ENCODE measurements at places on chromosomes 2 and 18.

DNA sequence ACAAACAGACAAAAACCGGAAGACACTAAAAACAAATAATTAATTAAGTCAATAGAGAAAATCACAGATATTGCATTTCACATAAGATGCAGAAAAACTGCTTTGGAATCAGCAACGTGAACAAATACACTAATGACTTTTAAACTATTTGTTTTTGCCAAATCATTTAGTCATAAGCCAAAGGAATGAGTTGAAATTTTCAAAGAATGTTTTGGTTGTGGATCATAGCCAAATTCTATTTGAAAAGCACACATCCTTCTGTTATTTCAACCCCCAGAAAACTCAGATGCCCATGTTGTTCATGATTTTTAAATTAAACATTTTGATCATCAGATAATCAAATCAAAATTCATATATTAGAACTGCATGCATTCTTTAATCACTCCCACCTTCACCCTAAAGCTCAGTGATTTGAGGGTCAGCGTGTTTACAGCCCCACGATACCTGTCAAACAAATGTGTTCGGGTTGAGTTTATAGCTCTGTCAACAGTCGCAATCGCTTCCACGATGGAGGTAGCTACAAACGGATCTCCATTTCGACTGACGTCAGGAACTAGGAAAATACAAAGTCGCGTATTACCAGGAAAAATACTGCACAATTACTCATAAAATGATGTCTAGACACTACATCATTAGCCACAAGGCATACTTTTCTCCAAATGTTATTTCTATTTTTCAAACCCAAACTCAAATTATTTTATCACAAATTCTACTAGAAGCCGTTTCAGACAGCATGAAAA is 90.2 kb downstream of the PXDN start:
- DNase-seq: no peak

DNA sequence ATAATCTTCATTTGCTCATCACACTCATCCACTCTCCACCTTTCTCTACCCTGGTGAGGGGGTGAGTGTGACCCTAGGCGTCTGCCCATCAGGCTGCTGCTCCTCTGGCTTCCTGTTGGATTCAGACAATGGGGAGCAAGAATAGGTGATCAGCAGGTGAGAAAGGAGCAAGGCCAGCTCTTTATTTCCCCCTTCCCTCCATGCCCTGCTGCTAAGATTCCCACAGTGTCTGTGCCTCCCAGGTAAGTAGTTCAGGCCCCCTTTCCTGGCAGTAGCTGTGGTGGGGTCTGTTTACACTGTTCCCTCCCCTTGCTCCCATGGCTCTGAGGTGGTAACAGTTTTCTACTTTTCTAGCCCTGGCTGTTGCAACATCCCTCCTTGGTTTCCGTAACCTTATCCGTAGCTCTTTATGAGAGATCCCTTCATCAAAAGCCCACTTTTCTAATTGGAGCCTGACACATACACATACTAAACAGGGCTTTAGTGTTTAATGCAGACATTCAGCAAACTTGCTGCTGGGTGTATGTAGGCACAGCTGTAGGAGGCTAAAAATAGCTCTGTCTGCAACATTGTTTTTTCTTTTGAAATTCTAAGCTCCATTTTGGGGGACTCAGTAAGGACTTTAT is 27.5 kb downstream of the MAP2 start:
- DNase-seq: peak; percentile 13

GRCh38 chr2:230256733-230257332 is 31.3 kb downstream of the SP140 start:
- DNase-seq: no peak

GRCh38 chr18:35289293-35289692 is 736 bp downstream of the ZSCAN30 start:
- DNase-seq: no peak

DNA sequence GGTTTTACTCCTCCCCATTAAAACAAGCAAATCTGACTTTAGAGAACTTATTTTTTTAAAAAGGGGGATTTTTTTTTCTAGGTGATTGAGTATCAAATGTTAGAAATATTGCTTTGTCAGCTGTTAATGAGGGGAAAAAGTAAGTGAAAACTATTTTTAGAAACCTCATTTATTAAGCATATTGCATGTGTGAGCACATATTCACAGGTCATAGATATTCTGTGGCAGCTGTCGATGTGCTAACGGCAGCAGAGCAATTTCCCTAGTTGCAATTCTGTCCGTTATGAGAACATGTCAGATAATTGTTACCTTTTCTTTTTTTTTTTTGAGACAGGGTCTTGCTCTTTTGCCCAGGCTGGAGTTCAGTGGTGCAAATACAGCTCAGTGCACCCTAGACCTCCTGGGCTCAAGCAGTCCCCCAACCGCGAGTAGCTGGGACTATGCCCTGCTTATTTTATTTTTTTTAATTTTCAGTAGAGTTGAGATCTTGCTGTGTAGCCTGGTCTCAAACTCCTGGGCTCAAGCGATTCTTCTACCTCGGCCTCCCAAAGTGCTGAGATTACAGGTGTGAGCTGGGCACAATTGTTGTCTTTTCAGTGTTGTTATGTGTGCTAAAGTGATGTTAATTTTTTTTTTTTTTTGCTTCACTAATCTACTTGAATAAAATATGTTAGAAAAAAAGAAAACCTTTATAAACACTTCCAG is 69.8 kb downstream of the MTA3 start:
- no peak for DNase-seq

GRCh38 chr2:223093436-223094241 is 41.6 kb downstream of the KCNE4 start:
- DNase-seq: no peak

DNA sequence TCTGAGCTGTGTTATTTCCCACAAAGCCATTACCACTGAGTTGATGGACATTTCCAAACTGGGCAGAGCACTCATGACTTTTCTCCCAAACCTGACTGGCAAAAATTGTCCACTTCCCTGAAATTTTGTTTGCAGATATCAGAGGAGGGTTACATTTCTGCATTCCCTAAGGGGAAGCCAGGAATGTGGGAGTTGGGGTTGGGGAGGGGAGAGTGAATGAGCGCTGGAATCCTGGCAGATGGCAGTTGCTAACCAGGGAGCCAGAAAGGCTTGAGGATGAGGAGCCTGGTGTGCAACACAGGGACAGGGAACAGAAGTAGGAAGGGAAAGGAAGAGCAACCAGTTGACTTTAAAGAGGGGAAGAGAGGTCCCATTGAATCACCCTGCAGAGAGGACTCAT is 14.0 kb upstream of the CCNYL1 start:
- DNase-seq: no peak

DNA sequence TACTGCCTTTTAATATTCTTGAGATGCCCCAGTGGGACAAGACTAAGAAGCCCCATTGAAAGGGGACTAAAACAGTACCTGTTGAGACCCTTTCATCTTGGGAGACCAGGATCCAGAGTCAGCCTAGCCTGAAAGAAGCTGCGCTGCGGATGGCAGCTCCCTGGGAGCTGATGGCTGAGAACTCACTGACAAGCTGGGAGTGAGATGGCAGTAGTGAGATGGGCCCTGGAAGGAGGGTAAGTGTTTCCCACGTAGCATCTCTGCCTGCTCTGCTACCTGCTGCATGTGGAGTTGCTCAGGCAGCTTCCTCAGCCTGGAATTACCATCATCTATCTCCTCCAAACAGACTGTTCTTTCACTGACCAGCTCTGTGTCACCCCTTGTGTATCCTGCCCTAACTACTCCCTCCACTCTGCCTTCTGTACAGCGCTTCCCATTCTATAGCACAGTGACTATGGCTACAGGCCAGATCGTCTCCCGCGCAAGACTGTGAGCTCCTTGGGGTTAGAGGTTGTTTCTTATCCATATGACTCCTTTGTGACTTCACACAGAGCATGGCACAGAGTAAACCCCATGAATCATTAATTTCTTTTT is 330.4 kb downstream of the NBAS start:
- no peak for DNase-seq

DNA sequence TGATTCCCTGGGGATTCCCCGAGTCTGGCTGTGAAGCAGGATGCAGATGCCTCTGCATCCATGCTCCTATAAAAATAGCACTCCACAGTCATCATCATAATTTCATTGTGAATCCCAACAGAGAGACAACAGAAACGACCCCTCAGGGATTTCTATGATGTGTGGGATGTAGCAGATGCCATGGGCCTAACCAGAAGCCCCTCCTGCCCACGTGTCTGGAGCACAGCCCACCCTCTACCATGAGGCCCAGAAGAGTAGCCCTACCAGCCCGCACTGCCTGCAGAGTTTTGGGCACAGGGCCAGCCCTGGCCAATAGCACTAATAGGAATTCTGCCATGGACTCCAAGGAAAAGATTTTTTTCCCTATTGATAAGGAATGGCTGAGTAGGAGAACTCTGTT is 66.6 kb downstream of the GYPC start:
- no peak for DNase-seq

DNA sequence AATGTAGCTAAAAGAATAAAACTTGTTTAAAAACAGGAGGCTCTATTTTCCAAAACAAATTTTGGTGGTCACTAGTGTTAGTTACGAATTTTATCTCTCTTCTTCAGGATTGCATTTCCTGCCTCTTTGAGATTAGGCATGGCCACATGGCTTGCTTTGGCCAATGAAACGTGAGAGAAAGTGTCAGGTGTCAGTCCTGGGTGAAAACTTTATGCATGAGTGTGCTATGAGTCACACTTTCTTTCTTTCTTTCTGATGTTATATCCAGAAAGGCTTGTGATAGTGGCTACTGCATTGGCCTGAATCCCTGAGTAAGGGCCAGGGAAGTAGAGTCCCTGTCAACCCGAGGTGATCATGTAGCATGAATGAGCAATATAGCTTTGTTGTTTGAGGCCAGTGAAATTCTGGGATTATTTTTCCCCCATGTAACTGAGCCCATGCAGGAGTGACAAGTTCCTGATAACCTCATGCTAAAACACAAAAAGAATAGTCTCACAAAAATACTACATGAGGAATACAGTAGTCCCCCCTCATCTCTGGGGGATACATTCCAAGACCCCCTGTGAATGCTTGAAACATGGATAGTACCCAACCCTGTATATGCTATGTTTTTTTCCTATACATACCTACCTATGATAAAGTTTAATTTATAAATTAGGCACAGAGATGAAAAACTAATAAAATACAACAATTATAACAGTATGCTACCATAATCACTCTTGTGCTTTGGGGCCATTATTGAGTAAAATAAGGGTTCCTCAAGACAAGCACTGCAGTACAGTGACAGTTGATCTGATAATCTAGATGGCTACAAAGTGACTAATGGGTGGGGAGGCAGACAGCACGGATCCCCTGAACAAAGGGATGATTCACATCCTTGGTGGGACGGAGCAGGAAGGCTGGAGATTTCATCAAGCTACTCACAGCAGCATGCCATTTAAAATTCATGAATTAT is 109.5 kb downstream of the CDC42EP3 start:
- DNase-seq: no peak

DNA sequence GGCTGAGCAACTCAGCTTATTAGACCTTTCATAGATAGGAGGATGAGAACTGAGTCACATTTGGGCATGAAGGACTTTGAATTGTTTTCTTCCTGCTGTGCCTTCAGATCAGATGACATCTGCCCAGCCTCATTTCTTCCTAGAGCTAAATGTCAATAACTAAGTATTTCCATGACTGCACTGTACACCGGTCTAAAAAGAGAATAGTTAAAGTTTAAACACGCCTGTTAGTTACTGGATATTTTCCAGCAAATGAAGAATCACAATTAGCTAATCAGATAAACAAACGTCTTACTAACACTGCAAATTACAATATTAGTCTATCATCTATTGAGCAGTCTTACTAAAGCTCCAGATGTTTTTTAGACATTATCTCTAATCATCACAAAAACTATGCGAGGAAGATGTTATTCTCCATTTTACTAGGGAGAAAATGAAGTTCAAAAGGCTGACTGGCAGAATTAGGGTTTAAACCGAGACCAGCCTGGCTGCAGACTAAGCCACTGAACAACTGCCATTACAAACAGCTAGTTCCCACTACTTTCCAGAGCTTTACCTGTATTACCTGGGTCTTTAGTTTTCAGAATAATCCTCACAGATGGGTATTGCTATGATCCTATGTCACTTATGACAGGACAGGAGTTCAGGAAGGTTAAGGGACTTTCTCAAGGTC is 69.4 kb upstream of the ZNF397 start:
- no peak for DNase-seq

DNA sequence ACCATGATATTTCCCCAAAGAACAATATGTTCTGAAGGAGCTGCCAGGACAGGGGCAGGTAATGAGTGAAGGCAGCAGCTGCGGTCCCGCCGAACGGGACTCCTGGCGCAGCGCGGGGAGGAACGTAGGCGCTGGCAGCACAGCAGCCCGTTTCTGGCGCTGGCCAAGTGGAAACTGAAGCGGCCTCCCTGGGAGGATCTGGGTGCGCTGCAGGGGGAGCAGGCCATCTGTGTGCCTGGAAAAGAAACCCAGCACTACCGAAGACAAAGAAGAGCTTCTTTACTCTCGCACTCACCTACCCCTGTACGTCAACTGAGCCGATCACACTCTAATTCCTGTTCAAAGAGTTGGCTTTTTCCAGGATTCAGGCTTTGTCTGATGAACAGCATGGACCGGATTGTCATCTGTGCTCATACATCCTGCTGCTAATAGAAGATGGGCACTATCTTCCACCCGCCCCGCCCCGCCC is 11.8 kb downstream of the G6PC2 start:
- DNase-seq: peak; percentile 63

DNA sequence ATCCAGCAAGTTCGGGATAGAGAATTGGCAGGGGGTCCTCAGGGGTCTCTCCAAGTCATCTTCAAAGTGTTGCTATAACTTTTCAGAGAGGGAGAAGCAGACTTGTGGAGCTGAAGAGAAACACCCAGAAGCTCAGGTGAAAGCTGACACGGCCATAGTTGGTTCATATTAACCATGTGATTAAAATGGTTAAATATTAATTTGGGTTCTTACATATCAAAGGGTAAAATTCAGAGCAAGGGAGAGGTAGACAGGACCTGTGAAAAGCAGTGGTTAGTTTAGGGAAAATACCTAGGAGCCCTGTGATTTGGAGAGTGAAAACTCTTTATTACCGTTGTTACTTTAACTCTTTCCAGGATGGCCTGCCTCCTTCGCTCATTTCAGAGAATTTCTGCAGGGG is at the start of gene UGT1A6:
UGT1A6 (plus strand) TSS at position 243 of the 400 bp plus-strand sequence; CDS start at position 358, 115 bp downstream.
- no peak for DNase-seq

DNA sequence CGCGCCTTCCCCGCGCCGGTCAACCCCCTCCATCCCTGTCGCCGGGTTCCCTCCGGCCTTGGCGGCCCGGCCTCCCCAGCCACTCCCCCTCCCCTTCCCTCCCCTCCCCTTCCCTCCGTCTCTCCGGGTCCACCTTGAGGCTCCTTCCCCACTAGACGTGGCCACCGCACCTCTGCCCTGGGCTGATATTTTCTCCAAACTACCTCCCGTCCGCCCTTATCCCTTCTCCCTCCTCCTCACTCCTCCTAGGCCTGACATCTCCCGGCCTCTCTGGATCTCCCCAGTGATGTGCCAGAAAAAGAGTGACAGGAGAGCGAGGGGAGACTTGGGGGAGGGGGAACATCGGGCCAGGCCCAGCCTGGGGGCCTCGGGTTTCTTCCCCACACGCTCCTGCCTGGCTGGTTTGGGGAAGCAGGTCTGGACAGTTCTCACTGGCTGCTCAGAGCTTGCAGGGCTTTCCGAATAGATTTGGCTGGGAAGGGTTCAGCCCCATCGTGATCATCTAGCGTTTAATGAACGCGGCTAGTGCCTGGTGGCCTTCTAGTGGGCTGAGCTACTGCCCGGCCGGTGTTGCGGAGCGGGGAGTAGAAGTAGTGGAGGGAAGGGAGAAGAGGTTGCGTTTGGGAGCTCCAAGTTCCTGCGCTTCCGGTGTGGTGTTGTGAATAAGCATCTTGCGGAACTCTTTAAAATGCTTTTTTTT is 641 bp downstream of the MAPRE3 start:
- peak; percentile 4 for DNase-seq

All from NCI-H1105 treated with DMSO at 0.1 percent for 48 hours (cell line).